ENCODE measurements at places on chromosomes 7 and 10.

DNA sequence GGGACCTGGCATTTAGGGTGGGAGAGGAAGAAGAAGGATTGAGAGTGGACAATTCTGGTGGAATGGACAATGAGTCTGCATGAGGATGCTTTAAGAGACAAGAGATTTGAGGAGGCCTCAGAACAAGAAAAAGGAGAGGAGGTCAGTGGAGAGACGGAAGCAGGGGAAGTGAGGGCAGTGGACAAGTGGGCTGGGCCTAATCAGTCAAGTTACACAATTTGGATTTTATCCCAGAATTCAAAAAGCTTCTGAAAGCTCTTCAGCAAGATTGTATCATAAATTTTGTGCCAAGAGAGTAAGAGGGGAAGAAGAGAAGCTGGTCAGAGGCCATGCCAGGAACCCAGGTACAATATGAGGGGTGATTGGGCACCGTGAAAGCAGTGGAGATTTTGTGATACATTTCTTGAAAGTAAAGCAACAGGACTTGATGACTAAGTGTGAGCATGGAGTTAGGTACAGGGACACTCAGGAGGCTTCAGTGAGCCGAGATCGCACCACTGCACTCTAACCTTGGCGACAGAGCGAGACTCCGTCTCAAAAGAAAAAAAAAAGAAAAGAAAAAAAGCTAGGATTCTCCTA is 19.3 kb upstream of the TSPAN13 start:
- DNase-seq: no peak

GRCh38 chr7:141497391-141497790 is 53.8 kb upstream of the AGK start:
- DNase-seq: no peak

DNA sequence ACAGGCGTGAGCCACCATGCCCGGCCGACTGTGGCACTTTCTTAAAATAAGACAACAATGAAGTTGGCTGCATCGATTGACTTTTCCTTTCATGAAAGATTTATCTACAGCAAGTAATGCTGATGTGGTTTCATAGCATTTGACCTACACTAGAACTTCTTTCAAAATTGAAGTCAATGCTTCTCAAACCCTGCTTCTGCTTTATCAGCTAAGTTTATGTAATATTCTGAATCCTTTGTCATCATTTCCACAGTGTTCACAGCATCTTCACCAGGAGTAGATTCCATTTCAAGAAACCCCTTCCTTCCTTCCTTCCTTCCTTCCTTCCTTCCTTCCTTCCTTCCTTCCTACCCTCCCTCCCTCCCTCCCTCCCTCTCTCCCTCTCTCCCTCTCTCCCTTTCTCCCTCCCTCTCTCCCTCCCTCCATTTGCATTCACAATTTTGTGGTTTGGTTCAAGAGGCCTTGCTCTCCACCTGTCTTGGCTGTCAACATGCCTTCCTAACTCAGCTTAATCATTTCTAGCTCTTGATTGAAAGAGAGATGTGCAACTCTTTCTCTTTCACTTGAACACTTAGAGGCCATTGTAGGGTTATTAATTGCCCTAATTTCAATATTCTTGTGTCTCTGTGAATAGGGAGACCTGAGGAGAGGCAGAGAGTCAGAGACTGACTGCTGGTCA is 52.1 kb downstream of the HDAC9 start:
- no peak for DNase-seq

GRCh38 chr10:71846816-71847215 is 4.2 kb downstream of the PSAP start:
- DNase-seq: no peak

GRCh38 chr10:125823663-125824251 is 411 bp downstream of the BCCIP start:
- no peak for DNase-seq

- DNase-seq: no peak
Observed at GRCh38 chr10:2913474-2913873, 153.9 kb upstream of the PFKP start.

DNA sequence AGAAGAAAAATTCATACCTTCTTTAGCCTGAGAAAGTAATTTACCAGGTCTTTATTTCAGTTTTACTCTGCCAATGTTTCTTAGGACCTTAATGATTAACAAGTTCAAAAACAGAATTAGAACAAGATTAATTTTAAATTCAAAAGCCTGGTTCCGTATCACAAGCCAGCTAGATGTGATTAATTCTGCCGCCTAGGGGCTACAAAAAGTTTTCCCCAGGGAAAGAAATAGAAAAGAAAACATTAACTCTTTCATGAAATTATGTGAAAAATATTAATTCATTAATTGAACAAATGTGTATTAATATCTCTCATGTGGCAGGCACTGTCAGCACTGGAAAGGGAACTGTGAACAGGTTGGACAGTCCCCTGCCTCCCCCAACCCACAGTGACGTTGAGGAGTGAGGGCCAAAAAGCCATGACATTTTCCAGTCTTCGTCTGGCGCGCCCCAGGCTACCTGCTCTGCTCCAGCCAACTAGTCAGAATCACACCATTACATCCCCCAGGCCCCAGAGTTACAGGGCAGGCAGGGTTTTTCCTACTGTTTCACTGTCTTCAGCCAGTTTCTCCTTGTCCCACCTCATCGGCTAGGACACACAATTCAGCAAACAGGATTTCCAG is 20.1 kb downstream of the TMEM176A start:
- no peak for DNase-seq

GRCh38 chr10:47440207-47440606 is 43.7 kb downstream of the ANXA8 start:
- DNase-seq: no peak

- DNase-seq: no peak
Observed at GRCh38 chr7:100438172-100438571, 1.9 kb upstream of the PPP1R35 start.

DNA sequence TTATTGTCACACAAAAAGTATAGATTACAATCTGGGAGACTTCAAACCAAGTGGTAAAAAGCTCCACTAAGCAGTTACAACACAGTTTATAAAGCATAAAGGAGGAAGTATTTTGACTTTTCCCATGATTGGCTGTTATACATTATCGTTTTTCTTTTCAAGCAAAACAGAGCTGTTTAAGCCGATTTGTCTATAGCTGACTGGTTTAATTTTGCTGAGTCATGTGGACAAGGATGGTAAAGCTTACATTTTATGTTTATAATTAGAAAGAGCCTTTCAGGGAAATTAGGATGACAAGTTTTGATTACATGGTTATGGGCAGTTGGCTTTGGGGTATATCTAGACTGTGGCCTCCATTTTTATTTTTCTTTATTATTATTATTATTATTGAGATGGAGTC is 152.5 kb upstream of the STK17A start:
- no peak for DNase-seq

- DNase-seq: no peak
Observed at GRCh38 chr10:17768957-17769356, 17.0 kb downstream of the TMEM236 start.

DNA sequence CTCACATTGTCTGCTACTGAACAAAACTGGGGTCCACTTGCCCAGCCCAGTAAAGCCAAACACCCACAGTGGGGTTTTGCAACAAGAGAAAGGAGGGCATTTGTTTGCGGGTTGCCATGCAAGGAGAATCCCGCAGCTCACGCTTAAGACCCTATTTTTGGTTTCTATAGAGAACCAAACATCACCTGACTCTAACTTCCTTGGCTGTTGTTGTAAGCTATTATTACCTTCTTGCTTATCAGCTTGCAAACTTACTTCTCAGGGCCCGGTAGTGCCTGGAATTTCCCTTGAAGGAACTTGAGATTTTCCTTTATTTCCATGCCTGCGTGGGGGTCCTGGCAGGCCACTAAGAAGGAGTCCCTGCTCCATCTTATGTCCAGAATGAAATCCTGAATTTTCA is 20.7 kb downstream of the IFIT3 start:
- no peak for DNase-seq

GRCh38 chr7:89500084-89500483 is 654.2 kb upstream of the STEAP1 start:
- no peak for DNase-seq

DNA sequence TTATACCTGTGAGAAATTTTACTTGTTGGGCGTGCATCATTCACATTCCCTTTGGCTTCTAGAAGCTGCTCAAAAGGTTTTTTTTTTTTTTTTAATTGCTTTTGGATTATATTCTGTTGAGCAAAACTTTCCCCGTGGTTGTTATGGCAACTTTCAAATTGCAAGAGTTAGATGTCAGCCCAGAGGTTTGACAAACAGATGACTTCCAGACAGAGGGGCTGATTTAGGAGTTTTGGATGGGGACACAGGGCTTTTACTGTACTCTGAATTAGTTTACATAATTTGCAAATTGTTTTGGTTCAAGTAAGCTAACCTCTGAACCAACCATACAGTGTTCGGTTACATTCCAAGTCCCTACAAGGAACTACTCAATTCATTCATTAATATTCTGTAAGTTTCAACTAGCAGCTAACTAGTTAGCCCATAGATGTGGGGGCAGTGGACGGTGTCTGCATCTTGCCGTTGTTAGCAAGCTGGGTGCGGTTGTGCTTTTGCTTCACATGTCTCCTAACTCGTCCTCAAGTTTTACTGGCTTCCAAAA is 66.4 kb upstream of the JAZF1 start:
- DNase-seq: no peak

DNA sequence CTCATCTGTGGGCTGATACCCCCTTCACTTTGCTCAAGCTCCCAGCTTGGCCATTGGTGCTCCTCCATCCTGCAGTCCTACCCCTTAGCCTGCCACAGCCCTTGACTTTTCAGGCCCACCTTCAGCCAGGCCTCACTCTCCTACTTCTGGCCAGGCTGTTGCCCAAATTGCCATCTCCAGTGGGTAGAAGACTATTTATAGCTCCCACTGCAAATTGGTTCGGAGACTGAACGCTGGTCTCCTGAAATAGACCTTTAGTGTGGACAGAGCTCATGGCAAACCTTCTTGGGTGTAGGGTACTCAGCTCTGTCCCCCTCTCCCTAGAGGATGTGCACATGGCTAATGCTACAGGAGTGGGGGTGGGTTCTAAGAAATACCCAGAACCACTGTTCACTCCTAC is 697.8 kb downstream of the LRMDA start:
- no peak for DNase-seq

GRCh38 chr7:26694713-26695112 is 169.7 kb downstream of the SKAP2 start:
- no peak for DNase-seq

GRCh38 chr7:139436806-139437205 is 46.7 kb downstream of the KLRG2 start:
- no peak for DNase-seq

DNA sequence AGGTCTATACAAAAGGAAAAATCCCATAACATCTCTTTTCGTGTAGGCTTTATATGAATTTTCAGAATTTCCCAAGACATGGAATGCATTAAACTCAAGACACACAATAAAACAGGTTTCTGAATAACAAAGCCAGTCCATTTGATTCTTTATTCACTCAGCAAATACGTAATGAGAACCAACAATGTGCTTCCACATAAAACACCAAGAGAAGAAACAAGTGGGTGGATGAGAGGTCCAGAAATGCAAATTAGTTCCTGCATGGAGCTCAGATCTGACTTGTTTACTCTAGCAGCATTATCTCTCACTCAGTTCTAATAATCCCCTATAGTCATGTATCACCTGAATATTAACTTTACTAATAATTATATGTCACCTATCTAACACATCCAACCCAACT is 249.5 kb downstream of the LRRTM3 start:
- DNase-seq: no peak

- no peak for DNase-seq
Observed at GRCh38 chr10:126016156-126016805, 119.9 kb downstream of the FANK1 start.
